ENCODE measurements at places on chromosomes 6 and 20. TPM values are rescaled to one million over a fixed set of nuclear protein-coding genes. Genes with fewer than 3 reads are reported as not detected.
A peak's percentile ranks its signal among the peaks of the same experiment; 100 is the strongest.

Gene COL21A1
- polyA plus RNA-seq = not detected

Gene C20orf202
- polyA plus RNA-seq = not detected

Gene PAQR8
- polyA plus RNA-seq = 2.5 TPM

Gene LAMA2
- polyA plus RNA-seq = 7.2 TPM

Gene NDRG3
- 23.3 TPM for polyA plus RNA-seq

DNA sequence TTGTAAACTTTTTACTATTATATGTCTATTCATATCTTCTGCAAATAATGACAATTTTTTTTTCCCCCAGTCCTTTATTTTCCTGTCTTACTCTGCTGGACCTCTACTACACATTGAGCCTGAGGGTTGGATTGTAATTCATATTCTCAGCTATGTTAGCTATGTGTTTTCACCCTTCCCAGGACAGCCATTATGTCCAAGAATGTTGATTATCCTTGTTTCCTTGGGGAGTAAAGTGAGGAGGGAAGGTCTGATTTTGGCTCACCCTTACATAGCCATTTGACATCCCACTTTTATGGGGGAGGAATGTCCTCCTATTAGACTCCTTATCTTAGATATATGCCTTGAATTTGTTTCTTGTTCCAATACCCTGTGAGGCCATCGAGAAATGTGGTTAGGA, 17.6 kb upstream of the TBC1D32 start:
- no peak for DNase-seq

GRCh38 chr20:62374331-62375152, 7.4 kb upstream of the LAMA5 start:
- no peak for DNase-seq

GRCh38 chr20:23659989-23660837, 22.5 kb upstream of the CST3 start:
- DNase-seq = peak; percentile 54

DNA sequence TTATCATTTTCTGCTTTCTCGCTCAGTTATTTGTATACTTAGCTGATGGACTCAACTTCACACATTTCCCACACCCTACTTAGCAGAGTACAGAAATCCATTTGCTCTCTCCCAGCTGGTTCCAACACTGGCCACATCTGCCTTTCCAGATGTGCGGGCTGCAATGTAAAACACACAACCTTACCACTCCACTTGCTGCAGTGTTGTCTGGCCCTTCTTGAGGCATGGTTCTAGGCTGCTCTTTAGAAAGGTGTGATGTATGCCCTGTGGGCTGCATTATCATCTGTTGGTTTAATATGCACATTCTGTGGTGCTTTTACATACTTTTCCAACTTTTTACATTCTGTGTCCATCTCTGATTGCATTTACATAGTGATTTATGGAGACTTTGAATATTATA, 56.5 kb downstream of the TRAF3IP2 start:
- no peak for DNase-seq

- DNase-seq = no peak
Measured at GRCh38 chr6:157076451-157076822, 246.9 kb downstream of the TMEM242 start.

GRCh38 chr20:62367633-62368391, 700 bp upstream of the LAMA5 start:
- no peak for DNase-seq
